ENCODE measurements at places on chromosomes 7 and 10.

- no peak for DNase-seq
These were observed 2.8 kb downstream of the GIMAP8 start for GRCh38 chr7:150453181-150453580.

GRCh38 chr10:26455567-26456315, 17.6 kb downstream of the APBB1IP start:
- DNase-seq = no peak

DNA sequence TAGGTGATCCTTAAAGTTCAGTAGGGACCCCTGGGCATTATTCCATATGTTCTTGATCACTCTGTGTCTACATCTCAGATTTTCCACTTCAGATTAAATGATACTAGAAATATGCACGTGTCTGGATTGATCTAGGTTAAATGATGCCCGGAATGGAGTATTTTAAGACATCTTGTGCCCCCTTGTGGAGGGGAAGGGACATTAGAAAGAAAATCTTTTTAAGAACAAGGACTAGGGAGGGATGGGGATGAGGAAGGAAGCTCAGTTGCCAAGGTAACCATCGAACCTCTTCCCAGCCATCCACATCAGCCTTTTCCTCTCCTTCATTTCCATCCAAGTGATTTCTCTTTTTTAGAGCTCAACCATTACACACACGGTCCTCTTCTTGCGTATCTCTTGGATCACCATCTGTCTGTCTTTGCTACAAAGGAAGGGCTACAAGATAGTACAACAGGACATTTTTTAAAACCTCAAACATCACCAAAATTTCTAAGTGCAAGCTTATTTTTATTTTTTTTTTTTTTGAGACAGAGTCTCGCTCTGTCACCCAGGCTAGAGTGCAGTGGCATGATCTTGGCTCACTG, 40.5 kb downstream of the PRSS2 start:
- peak; percentile 35 for DNase-seq

DNA sequence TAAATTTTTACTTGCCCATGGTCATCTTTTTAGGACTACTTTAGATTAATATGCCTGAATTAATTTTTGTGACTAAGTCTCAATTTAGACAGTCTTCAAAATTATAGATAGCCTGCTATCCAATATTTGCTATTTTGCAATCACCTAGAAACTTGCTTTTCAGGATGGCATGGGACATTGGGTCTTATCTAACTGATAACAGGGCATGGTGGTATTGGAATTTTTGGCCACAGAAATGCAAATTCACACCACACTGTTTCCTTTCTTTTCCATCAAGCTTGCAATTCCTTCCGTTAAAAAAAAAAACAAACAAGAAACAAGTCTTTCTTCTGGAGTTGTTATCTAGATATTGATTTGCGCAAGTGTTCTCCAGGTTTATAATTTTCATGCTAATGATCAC, 8.8 kb downstream of the ARL5B start:
- no peak for DNase-seq

DNA sequence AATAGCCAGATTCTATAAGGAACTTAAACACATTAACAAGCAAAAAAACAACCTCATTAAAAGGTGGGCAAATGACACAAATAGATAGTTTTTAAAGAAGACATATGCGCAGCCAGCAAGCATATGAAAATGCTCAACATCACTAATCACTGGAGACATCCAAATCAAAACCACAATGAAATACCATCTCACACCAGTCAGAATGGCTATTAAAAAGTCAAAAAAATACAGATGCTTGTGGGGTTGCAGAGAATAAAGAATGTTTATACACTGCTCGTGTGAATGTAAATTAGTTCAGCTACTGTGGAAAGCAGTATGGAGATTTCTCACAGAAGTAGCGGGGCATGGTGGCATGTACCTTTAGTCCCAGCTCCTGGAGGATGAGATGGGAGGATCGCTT, 164.0 kb downstream of the CHRM2 start:
- no peak for DNase-seq

GRCh38 chr7:135410543-135410942, 99.4 kb downstream of the CNOT4 start:
- no peak for DNase-seq

- DNase-seq = peak; percentile 49
These were observed 151.1 kb downstream of the ELMO1 start for GRCh38 chr7:37297546-37297945.

GRCh38 chr10:131176907-131177306, 134.6 kb downstream of the TCERG1L start:
- no peak for DNase-seq

DNA sequence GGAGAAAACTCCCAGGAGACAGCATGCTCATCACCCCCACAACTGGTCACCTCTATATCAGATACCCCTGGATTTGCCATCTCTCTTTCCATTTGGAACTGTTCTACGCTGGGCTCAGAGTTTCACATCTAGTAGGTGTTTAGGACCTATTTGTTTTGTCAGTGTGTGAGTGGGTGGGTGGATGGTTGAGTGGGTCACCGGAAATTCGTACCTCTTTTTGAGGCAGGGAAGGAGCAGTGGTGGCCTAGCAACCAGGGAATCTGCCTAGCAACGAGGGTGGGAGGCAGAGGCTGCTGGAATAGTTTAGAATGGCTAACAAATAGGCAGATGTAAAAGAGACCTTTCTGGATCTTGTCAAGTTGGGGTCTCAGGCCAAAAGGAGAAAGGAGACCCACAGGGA, 23.2 kb upstream of the SLF2 start:
- DNase-seq = no peak

DNA sequence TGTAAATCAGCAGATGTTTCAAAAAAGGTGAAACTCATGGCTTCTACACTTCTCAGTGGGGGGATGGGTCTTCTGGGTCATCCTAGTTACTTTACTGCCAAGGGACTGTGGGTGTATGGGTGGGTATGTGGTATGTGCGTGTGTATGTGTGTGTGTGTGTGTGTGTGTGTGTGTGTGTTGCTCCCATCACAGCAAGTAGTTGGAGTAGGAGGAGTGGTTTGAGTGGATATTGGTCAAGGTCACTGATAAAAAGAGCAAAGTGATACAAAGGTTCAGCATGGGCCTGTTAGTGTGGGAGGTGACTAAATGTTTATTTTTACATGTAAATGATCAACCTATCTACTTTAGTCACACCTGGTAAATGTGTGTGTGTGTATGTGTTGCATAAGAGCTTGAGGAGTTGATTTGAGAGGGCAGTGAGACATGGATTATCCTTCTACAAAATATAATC, 11.8 kb upstream of the COBL start:
- no peak for DNase-seq

DNA sequence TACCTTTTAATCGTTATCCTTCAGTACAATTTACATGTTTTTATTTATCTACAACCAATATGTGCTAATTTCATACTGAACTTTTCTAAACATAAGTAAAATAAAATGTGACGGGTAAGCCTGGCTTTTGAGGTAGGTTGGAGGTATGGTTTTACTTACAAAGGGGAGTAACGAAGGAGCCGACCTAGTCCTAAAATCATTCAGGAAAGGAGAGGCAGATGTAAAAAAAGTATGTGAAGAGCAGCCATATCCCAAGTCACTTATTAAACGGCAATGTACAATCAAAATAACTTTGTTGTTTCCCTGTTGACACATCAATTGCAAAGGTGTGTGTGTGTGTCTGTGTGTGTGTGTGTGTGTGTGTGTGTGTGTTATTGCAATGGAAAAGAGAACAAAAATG, 351.3 kb downstream of the CRPPA start:
- no peak for DNase-seq

- peak; percentile 15 for DNase-seq
These were observed 333.1 kb downstream of the CXCL12 start for GRCh38 chr10:44051584-44052385.

DNA sequence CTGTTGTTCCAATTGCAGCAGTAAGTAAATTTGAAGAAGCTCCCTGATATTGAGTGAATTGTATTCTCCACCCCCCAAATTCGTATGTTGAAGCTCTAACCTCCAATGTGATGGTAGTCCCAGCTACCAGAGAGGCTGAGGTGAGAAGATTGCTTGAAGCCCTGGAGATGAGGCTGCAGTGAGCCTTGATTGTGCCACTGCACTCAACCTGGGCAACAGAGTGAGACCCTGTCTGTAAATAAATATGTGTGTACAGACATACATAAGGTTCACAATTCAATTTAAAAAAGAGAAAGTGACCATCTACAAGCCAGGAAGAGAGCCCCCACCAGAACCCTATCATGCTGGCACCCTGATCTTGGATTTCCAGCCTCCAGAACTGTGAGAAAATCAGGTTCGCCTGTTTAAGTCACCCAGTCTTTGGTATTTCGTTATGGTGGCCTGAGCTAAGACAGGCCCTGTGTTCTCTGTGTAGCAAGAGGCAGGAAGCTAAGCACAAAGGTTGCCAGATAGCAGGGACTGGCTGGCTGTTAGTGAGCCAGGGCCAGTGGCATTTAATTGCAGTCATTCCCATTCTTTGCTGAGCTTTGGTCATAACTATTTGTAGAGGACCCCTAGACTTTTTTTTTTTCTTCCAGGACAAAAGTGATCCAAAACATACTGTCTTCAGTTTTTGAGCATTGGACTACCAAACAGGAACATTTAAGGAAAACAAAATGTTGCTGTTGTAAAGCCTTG, 45.6 kb downstream of the AUTS2 start:
- peak; percentile 55 for DNase-seq

Measured in kidney capillary endothelial cell (primary cell).